ENCODE measurements at places on chromosomes 6 and 20.

DNA sequence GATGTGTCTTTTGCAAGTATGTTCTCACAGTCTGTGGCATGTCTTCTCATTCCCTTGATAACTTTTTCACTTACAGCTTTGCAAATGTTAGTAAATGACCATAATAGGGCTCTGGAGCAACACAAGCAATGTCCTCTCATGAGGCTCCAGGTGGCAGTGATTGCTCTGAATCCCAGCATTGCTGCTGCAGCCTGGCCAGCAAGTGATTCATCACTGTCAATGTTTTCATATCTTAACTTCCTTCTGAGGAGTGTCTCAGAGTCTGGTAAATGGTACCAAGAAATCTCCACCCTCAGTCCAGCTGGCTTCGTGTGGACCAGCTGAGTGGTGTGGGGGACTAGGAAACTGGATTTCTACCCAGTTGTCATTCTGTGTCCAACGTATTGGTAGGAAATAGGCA lies 139.6 kb downstream of the MYLK4 start:
- DNase-seq: no peak

GRCh38 chr6:37711331-37712241 lies 13.9 kb upstream of the MDGA1 start:
- no peak for DNase-seq

DNA sequence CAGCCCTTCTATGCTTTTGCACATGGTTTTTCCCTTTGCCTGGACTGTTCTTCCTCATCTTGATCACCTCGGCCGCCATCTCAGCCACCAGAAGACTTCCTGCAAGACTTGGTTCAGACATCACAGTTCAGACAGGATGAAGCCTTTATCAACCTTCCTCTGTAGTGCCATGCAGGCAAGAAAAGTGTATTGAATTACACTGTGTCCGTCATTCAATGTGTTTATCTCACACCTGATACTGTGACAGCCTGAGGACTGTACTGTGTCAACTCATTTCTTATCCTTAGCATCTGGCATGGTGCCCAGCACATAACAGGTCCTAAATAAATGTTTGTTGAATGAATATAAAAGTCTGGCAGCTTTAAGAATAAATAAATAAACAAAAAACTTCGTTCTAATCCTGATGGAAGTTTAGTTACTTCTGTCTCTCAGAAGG lies 133.3 kb upstream of the MAN1A1 start:
- DNase-seq: no peak

DNA sequence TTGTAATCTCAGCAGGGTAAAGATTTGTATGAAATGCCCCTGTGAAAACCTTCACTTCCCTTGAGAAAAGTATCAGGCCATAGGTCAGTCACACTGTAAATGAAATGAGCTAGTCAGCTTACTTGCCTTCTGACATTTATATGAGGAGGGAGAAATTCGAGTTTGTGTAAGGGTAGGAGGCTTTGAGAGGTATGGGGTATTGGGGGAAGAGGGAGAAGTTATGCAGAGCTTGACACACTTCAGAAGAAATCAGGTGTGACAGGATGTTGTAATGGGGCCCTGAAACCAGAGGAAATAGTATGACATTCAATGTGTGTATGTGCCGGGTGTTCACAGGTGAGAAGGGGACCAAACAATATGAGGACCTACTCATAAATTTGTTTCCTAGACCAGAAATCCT lies 64.2 kb upstream of the CCN6 start:
- DNase-seq: no peak

GRCh38 chr6:6931071-6932025 lies 176.4 kb upstream of the RREB1 start:
- DNase-seq: no peak

DNA sequence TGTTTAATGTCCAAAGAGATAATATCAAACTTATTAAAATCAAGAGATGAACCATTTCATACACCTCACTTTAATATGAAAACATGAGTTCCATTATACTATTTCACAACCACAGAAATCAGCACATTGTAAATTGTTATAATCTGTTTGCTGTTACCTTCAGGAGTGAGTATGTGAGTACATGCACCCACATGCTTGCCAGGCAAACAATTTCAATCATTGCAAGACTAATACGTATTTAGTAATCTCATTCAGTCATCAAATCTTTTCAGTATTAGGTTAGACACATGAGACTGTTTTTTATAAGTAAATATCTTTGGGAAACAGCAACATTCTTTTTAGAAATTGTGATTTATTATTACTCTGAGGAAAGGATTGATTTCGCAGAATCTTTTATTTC lies 9.3 kb upstream of the EPM2A start:
- DNase-seq: no peak

DNA sequence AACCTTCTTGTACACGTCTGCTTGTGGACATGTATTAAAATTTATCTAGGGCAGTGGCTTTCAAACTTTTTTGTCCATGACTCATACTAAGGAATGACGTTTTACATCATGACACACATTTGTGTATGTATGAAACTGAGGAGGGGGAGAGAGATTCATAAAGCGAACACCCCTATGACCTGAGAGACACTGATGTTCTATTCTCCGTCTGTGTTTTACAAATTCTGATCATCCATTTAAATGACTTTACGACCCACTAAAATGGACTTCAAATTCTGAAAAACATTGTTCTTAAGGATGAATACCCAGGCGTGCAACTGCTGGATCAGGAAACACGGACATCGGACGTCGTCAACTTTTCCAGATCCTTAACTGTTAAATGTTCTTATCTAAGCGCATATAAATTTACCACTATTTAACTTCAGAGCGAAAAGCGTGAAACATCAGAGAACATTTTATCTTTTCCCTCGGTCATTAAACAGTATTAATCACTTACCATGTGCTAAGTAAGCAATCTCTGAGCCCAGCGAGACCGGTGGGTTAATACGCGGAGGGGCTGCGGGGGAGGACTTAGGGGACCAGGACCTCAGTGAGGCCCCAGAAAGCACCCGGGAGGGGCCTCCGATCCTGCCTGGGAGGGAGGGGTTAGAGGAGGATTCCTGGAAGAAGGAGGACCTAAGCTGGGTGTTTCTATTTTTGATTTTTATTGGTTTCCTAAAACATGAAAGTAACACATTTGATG lies 1.2 kb downstream of the PLAGL1 start:
- no peak for DNase-seq

GRCh38 chr6:107275330-107275865 lies 160.1 kb upstream of the BEND3 start:
- no peak for DNase-seq

- DNase-seq: no peak
These were observed 152.7 kb downstream of the VEGFA start for GRCh38 chr6:43922426-43923375.

- no peak for DNase-seq
These were observed 417.7 kb upstream of the JARID2 start for GRCh38 chr6:14828201-14828611.

- no peak for DNase-seq
These were observed 32.1 kb downstream of the COL20A1 start for GRCh38 chr20:63325021-63325471.

- no peak for DNase-seq
These were observed 21.2 kb upstream of the PYGB start for GRCh38 chr20:25226433-25227316.

DNA sequence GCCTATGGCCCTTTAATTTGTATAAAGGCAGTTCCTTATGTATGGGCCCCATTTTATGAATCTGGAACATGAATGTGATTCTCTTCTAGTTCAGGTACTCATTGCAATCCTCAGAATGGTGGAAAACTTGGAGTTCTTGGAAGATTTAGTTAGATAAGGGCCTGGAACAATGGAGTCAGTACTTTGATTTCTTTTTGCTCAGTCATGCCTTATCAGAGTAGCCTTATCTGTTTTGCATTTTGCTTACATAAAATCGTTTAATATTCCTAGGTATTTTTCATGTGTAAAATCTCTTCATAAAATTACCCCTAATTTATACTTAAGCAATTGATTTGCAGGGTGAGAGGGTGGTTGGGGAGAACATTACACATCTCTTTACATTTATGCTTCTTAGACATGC lies 160.6 kb downstream of the JARID2 start:
- DNase-seq: no peak

DNA sequence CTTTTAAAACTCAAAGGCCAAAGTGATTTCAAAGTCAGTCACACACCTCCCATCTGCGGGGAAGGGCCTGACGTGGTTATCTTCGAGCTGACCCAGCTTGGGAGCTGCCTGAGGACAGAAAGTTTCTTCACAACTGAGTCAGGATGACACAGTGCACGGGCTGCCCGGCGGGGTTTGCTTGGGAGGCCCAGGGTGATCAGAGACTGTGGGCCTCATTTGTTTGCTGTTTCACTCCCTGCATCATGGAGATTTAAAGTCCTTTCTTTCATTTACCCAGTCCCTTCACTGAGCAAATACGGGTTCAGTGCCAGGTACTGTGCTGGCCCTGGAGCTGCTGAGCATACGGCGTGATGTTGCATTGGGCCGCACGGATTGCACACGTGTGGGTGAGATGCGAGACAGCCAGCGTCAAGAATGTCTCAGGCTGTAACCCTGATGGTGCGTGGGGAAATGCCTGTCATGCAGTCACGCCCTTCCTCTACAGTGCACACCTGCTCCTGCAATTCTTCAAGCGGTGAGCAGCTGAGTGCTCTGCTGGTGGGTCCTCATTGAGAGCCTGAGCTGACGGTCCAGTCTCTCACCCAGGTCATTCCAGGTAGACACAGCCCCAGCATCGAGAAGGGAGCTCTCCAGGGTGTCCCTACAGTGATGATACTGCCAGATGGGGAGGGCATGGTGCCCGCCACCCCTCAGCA lies 82.7 kb upstream of the PMEPA1 start:
- DNase-seq: no peak

DNA sequence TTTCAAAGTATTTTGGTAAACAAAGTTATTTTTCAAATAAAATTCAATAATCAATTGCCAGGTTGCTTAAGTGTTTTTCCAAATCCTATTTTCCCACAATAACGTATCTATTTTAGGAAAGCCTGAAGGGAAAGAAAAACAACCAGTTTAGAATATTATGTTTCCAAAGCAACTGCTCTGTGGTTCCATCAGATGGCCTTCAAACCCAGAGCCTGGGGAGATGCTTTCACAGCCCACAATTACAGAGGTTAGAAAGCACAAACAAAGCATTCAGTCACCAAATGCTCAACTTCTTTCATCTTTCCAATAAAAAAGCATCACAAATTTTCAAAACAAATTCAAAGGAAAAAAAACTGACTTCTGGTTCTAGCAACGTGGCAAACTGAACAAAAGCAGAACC lies 66.0 kb downstream of the ELOVL5 start:
- no peak for DNase-seq

- DNase-seq: no peak
These were observed 4.1 kb upstream of the PROCR start for GRCh38 chr20:35167787-35168186.

DNA sequence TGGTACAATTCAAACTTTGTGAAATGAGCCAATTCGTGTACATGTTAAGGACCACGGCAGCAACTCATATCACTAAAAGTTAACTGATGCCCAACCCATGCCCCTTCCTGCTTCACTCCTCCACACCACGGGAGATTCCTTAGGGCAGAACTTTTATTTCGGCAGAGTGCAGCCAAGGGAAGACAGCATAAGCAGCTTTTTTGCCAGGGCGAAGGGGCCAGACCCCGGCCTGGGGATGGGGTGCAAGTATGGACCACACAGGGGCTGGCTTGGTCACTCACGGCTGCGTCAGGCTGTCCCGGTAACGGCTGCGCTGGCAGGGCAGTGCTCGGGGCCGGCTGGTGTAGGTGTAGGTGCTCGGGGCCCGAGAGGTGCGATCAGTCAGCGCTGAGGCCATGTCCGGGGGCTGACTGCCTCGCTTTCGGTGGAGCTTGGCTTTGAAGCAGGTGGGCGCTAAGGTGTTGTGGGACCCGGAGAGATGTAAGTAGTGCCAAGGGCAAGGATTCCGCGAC lies 792 bp downstream of the RSPH3 start:
- DNase-seq: no peak

DNA sequence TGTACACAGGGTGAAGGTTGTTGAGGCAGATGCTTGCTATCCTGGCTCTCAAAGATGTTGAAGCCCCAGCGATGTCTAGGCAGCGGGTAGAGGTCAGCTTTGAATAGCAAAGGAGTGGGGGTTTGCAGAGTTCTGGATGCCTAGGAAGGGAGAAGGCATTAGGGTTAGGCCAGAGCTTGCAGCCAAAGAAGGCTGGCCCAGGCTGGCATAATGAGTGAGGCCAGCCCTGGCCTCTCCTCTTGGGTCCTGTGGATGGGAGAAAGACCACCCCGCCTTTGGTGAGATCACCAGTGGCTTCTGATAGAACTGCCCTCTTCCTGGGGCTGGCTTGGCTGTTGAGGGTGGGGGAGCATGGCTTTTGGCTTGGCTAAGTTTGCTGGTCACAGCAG lies 406 bp upstream of the WFDC5 start:
- no peak for DNase-seq

DNA sequence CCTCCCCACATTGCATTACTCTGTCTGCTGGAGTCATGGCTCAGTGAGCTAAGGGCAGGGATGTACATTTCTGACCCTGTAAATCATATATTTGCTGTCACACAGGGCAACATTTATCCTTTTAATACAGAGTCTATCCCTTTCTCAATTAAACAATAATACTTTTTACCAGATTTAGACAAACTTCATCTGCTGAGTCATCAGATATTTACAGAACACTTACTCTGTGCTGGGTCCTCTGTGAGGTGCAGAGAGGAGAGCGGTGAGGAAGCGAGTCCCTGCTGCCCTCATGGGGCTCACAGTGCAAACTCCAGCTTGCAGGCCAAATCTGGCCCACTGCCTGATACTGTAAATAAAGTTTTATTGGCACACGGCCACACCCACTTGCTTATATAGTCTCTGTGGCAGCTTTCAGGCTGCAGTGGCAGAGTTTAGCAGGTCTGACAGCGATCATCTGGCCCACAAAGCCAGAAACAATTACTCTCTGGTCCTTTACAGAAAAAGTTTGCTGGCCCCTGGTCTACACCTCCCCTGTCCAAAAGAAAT lies 144.5 kb downstream of the CDH26 start:
- no peak for DNase-seq

Data from stimulated activated CD8-positive, alpha-beta memory T cell treated with anti-CD3 and anti-CD28 coated beads, Interleukin-15, amount 100 ng/mL, for 48 hours (primary cell).